ENCODE measurements at places on chromosomes 6 and 20.

GRCh38 chr20:43658069-43658722 is 8.7 kb upstream of the MYBL2 start:
- DNase-seq = peak; percentile 3

GRCh38 chr20:37868851-37869333 is 34.0 kb upstream of the VSTM2L start:
- no peak for DNase-seq

GRCh38 chr6:29017428-29017802 is 12.3 kb upstream of the ZNF311 start:
- no peak for DNase-seq

GRCh38 chr20:53413186-53413631 is 180.4 kb downstream of the ZNF217 start:
- DNase-seq = no peak

- DNase-seq = no peak
Measured at GRCh38 chr6:39357998-39358686, 35.6 kb upstream of the KCNK16 start.

DNA sequence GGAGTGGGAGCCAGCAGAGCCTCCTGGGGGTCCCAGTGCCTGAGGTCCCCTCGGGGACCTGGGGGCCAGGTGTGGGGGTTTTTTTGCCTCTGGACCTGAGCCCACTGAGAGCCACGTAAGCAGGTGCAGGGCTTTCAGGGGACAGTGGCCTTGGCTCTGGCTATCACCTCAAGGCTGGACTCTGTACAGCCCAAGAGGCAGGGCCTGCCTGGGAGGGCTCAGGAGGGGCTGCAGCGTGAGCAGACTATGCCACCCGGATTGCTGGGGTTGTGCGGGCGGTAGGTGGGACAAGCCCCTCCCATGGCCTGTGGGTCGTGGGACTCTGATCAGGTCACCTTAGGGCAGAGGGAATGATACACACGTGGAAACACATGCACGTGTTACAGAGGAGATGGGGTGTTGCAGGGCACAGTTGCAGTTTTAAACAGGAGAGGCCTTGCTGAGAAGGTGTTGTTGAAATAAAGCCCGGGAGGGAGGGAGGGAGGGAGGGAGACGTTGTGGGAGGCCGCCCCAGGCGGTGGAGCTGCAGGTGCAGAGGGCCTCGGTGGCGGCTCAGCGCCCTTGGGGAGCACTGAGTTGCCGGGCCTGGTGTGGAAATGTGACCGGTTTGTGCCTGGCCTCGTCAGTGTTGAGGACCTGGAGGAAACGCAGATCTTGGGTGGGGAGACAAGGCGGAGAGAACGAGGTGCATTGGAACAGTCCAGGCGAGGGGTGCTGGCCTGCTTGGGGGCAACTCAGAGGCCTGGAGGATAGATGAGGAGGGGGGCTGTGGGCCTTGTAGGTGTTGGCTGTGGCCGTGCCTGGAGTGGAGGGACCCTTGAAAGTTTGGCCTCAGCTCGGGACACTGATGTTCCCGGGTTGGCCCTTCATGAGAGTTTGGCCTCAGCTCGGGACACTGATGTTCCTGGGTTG is 2.3 kb downstream of the TCEA2 start:
- no peak for DNase-seq

GRCh38 chr6:55131616-55132015 is 42.7 kb upstream of the HCRTR2 start:
- no peak for DNase-seq

- no peak for DNase-seq
Measured at GRCh38 chr6:39790772-39791171, 1.4 kb upstream of the DAAM2 start.

- DNase-seq = no peak
Measured at GRCh38 chr6:106318851-106319250, 6.7 kb downstream of the ATG5 start.

DNA sequence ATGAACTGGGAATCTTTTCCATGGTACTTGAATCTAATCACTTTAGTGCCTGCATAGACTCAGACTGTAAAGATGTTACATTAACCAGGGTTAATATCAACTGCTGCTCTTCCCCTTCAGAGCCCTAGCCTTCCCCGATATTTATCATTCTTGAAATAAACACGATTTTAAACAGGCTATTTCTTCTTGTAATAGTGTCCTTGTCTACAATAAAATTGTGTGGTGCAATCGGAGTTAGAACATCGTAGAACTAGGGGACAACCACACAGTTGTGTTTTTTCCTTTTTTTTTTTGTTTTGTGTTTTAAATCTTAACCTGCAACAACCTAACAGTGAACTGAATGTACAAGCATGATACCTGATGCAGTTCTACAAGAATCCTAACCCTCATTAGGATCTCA is 4.5 kb downstream of the GJA1 start:
- DNase-seq = no peak

DNA sequence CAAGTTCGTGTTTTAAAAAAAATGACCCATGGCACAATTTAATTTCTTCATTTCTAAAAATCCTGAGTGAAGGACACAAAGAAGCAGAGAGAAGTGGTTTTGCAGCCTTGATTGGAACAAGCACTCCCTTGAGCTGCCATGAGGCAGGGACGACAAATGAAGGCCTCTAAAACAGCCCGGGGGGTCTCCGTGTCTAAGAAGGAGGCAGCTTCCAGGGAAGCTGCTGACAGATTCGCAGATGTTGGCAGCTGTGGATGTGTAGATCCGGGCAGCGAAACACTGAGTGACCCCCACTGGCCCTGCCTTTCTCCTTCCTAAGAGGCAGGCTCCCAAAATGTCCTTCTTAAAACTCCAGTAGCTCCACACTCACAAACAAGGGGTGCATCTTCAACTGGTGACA is 9.6 kb upstream of the LBP start:
- no peak for DNase-seq

DNA sequence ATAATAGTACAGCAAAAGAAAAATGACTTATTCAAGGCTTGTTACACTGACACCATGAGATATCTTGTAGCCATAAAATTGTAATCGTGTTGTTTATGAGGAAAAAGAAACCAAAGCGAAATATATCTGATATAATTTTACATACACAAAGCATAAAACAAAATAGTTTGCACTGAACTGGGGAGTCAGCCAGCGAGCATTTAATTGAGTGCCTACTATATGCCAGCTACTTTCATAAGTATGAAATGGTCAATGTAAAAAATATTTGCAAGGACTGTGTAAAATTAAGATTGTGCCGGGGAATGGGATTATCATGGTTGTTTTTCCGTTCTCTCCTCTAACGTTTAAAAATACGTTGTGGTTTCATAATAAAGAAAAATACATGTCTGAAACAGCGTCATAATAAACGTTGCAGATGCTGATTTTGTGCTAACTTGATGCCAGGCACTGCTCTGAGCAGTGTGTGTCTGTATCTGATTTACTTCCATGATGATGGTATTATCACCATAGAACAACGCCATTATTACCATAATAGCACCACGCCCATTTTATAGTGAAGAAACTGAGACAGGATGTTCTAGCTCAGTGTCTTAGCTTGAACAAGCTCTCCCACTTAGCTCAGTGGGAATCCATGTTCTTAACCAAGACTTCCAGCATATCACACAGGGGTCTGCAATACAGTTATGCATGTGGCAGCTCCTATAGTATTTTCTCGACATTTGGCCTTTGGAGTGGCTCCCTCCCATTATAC is 144.6 kb downstream of the BCAS1 start:
- no peak for DNase-seq

GRCh38 chr6:3133515-3133914 is 15.0 kb downstream of the BPHL start:
- no peak for DNase-seq

- DNase-seq = no peak
Measured at GRCh38 chr6:88441346-88441745, 275.2 kb upstream of the CNR1 start.

- DNase-seq = no peak
Measured at GRCh38 chr6:100261486-100261885, 203.2 kb downstream of the SIM1 start.

GRCh38 chr6:3287976-3288707 is 29.4 kb downstream of the PSMG4 start:
- DNase-seq = no peak

GRCh38 chr6:169510871-169511270 is 191.0 kb downstream of the WDR27 start:
- no peak for DNase-seq

DNA sequence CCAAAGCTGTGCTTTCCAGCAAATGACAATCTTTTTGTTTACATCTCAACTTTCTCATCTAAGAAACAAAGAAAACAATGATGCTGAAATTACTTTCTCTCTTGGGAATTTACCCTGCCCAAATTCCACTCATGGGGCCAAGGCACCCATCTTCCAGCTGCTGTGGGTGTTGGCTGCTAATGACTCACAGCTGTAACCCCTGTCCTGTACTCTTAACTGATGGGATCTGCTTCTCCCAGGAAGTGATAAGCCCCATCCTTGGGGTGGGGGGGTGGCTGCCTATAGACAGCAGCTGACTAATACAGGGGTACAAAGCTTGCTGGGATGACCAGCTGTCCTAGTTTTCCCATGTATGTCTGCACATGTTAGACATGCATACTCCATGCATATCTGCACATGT is 938.6 kb downstream of the C6orf118 start:
- no peak for DNase-seq

GRCh38 chr20:49888212-49889000 is 26.9 kb downstream of the SPATA2 start:
- peak; percentile 41 for DNase-seq

DNA sequence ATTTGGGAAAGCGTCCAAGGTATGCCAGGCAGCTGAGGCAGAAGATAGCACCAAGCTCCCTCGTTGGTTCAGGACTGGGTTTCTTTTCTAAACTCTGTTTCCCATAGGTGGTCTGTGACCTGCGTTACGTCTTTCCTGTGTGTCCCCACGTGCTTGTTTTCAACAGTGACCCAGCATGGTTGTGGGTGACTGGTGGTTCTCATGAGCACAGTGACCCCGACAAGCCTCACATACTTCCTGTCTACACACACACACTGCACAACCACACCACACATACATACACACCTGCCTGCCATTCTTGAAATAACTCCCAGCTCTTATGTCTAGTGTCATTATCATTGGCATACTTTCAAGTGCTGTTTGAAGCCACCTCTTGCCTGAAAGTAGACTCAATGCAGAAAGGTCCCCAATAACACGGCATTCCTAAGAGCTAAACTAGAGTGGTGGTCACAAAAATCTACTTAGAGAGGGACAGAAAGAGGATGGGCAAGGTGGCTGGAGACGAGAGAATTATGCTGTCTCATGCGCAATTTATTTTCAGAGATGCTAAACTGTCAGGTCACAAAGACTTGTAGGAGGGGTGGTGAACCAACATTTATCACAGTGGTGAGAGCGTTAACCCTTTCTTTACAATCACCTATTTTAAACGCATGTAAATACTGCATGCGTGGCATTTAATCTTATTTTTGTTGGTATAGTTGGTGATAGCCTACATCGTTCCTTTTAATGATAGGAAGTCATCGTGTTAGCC is 66.7 kb downstream of the GCNT2 start:
- no peak for DNase-seq

GRCh38 chr6:125526007-125526720 is 223.3 kb upstream of the HEY2 start:
- no peak for DNase-seq

GRCh38 chr6:89948876-89949275 is 54.6 kb downstream of the GJA10 start:
- DNase-seq = no peak

GRCh38 chr6:139588734-139589593 is 214.5 kb upstream of the CITED2 start:
- DNase-seq = peak; percentile 31

GRCh38 chr6:21767891-21768648 is 174.5 kb downstream of the SOX4 start:
- DNase-seq = no peak

DNA sequence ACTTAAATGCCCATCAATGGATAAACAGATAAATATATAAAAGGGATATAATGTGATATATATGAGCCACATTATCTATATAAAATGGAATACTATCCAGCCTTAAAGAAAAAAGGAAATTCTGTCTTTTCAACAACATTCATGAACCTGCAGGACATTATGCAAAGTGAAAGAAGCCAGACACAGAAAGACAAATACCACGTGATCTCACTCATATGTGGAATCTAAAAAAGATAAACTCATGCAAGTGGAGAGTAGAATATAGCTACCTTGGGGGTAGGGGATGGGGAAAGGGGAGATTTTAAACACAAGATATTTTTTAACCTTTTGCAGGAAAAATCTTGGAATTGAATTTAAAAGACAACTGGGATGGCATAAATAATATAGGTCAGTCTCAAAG is 1.5 kb upstream of the OR2J1 start:
- DNase-seq = no peak

GRCh38 chr20:32567384-32568178 is 17.6 kb downstream of the NOL4L start:
- DNase-seq = no peak

DNA sequence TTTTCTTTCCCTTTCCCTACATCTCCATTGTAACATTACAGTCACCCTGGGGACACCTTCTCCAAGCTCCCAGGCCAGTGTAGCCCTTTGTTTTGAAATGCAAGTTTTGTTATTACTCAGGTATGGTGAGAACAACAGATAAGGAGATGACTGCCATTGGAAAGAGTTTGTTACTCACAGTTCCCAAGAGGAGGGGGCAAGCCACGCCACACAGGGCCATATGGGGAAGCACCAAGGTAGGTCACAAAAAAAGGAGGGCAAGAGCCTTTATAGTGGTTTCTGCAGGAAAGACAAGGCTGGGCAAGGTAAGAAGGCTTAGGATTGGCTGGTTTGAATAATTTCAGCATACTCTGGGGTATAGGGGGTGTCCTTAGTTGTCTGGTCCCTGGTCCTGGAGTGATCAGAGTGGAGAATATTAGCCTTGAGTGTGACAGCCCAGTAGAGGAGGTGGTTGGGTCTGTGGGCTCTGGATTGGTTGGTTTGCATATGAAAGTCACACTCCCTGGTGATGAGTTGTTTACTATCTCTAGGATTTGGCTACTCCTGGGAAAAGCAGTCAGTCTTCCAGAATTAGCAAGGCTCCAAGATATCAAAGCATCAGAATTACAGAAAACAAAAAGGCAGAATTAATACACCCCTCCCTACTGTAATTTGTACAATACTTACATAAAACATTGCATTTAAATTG is 33.1 kb upstream of the SMLR1 start:
- no peak for DNase-seq

- DNase-seq = no peak
Measured at GRCh38 chr6:14017626-14018475, 93.1 kb downstream of the RNF182 start.

DNA sequence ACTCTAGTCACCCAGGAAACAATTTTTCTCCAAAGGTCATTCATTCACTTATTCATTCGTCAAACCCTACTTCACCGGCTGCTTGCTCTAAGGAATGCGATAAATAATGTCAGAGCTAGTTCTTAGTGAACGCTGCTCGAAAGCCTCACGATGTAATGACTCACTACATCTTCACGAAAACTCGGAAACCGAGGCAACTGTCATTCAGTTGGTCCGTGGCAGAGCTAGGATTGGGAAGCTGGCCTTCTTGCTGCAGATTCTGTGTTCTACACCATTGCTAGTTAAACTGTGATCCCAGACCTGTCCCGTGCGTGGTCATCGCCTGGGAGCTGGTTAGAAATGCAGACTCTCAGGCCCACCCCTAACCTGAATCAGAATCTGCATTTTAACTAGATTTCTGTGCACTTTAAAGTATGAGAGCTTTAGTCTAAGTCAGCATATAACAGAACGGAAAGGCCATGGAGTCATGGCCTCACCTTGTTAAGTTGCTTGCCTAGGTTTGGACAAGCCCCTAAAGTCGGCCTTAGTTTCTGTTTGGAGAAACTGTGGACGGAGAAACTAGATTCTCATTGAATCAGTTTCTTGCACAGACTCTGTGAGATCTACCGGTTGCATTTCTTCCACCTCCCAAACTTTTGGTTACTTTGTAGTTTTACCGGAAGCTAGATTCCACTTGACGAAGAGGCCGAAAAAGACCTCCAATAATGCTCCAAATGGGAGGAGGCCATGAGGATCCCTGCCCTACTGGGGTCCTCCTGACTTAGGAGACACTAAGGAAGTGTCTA is 651 bp upstream of the CCND3 start:
- DNase-seq = peak; percentile 62
